Renal pelvis (tissue), 12 donors: ENCODE measurements at places on chromosomes 4 and X. TPM values are rescaled to one million over a fixed set of nuclear protein-coding genes. Genes with fewer than 3 reads are reported as not detected.

DNA sequence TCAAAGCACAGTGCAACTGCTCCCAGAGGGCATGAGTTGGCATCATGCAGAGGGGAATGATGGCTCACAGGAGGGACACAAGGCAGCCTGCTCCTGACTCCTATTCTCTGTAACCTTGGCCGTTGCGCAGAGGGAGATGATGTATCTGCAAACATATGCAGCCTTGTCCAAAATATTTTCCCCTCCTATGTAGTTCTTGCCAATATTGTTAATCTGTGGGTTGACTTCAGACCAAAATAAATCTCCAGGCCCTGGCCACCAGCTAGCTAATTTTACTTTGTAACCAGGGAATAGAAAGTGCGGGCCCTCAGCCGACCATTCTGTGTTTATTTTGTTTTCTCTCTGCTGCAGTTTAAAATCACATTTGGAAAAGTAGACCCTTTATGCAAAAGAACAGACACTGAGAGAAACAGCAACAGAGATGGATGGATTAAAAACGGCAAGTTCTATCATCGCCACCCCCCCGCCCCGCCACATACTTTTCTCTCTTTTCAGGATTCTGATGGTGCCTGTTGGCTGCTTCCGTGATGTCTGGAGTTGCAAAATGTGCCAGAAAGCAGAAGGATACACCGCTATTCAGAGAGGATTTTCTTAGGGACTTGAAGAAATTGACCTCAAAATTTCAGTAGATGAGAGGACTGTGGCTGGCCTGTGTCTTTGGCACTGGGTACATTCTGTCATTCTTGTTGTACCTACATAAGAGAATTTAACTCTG is 185.3 kb upstream of the BCOR start:
- no peak for DNase-seq

The HPGD gene
- 60.5 TPM for polyA plus RNA-seq

The ADGRG4 gene
- polyA plus RNA-seq = not detected

The ASB9 gene
- 12.7 TPM for polyA plus RNA-seq

The ANOS1 gene
- polyA plus RNA-seq = 8.3 TPM

The SLC16A2 gene
- 31.1 TPM for polyA plus RNA-seq
